ENCODE measurements at places on chromosomes 1 and 21.
A peak's percentile ranks its signal among the peaks of the same experiment; 100 is the strongest.

GRCh38 chr1:100353071-100353801 is 930 bp downstream of the CDC14A start:
- DNase-seq = peak; percentile 7

GRCh38 chr1:226690460-226690982 is 48.6 kb downstream of the ITPKB start:
- DNase-seq = no peak

DNA sequence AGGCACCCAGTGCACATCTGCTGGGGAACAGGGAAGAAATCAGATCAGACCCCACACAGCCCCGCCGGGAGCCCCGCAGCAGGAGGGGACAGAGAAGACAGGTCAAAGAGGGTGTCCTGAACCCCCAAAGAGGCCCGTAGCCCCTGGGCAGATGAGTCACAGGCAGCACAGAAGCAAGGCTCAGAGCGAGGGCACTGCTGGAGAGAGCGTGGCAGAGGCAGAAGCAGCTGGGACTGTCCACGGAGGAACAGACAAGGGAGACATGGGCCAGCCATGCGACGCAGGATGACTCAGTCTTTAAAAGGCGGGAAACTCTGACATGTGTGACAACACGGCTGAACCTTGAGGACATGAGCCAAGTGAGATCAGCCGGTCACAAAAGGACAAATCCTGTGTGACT is 14.5 kb upstream of the PRDM16 start:
- no peak for DNase-seq

DNA sequence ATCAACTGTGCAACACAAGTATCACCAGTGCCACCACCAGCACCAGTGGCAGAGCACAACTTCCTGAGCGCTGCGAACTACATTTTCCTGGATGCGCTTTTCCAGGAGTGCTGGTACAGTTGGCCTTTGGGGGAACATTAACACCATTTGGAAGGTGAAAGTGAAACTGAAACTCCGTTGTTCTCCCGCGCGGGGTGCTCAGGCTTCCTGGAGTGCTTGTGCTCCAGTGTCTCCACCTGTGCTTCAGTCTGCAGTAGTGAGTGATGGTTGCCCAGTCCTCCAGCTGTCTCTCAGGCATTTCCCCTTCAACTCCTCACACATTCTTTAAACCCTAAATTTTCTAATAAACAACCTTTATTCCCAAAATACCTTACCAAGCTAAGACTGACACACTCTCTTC is 187.8 kb downstream of the LRRIQ3 start:
- no peak for DNase-seq

GRCh38 chr1:203369666-203370065 is 18.7 kb upstream of the FMOD start:
- no peak for DNase-seq

- DNase-seq = no peak
These were observed at the start of gene FNDC7 for GRCh38 chr1:108712606-108713150. Gene FNDC7 (plus strand): TSS chr1:108712908. CDS start chr1:108712934, 26 bp downstream.

- DNase-seq = no peak
These were observed 5.4 kb upstream of the MYBPHL start for GRCh38 chr1:109312246-109312645.

DNA sequence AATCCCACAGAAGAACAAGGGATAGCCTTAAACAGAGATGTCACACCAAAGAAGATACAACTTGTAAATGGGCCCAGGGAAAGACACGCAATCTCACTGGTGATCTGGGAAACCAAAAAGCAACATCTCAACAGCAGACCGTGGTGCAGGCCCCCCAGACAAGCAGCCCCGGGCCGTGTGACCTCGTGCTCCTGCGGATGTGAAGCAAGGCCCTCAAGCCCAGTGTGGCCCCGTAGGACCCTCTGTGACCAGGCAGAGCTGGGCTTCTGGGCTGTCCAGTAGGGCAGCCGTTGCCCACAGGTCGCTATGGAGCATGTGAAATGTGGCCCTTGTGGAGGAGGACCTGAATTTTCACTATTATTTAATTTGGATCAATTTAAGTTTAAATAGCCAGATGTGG is 34.9 kb upstream of the TMEM52 start:
- DNase-seq = no peak

GRCh38 chr1:181391301-181391900 is 91.9 kb upstream of the CACNA1E start:
- no peak for DNase-seq

DNA sequence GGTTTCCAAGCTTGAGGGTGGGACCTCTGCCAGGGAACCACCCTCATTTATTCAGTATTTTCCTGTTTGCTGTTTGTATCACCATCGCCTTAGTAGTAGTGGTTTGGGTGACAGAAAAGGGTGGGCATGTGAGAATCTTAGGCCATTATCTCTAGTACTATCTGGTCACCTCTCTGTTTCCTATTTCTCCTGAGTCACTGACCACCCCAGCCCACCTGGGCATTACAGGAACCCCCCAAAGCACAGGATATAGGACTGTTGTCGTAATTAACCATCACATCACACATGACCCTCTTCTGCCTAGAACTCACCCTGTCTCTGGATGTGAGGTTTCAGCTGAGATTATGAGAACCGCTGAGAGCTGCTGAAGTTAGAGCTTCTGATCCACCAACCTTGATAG is 60.4 kb downstream of the IL23R start:
- no peak for DNase-seq

DNA sequence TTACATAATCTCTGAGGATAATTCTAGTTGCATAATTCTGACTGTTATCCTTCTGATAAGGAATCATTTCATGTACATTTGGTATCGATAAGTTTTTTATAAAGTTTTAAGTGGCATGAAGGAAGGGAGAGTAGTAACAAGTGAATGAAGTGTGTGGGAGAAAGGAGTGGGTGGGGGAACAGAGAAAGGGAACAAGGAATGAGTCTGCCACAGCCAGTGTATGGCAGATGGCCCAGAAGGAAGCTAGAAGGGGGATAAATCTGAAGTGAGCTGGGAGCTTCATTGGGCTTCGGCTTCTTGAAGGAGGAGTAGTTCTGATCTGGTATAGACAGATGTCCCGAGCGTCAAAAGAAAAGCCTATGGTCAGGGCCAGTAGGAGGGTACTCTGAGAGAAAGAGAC is 18.6 kb downstream of the ZBTB40 start:
- DNase-seq = no peak

- DNase-seq = no peak
These were observed 46.5 kb upstream of the PODN start for GRCh38 chr1:53015508-53015860.

GRCh38 chr21:46425041-46425440 is 33.6 kb upstream of the DIP2A start:
- DNase-seq = no peak

DNA sequence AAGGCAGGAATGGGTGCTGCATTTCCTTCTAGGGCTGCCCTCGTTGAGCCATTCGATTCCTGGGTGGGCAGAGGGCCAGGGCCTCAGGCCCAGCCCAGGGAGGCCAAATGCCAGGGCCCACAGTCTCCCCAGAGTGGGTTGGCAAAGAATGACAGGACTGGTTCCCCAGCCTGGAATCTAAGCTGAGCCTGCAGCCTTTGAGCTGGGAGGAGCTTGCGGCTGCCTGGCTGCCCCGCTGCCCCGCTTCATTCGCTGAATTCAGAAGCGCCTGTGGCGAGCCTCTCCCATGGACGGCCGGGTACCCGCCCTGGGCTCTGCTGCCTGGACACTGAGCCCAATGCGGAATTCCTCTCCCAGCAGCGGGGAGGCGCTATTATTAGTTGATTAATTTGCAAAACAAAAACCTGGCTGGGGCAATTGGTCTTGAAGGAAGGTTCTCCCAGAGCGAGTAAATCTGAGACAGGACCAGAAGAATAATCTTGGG is 32.3 kb upstream of the TARDBP start:
- no peak for DNase-seq

- DNase-seq = peak; percentile 26
These were observed 31.1 kb upstream of the ZBTB40 start for GRCh38 chr1:22420455-22421053.

- DNase-seq = no peak
These were observed 80.8 kb downstream of the MATN1 start for GRCh38 chr1:30642391-30643120.

- DNase-seq = no peak
These were observed 74.6 kb downstream of the MAN1C1 start for GRCh38 chr1:25691211-25691610.

DNA sequence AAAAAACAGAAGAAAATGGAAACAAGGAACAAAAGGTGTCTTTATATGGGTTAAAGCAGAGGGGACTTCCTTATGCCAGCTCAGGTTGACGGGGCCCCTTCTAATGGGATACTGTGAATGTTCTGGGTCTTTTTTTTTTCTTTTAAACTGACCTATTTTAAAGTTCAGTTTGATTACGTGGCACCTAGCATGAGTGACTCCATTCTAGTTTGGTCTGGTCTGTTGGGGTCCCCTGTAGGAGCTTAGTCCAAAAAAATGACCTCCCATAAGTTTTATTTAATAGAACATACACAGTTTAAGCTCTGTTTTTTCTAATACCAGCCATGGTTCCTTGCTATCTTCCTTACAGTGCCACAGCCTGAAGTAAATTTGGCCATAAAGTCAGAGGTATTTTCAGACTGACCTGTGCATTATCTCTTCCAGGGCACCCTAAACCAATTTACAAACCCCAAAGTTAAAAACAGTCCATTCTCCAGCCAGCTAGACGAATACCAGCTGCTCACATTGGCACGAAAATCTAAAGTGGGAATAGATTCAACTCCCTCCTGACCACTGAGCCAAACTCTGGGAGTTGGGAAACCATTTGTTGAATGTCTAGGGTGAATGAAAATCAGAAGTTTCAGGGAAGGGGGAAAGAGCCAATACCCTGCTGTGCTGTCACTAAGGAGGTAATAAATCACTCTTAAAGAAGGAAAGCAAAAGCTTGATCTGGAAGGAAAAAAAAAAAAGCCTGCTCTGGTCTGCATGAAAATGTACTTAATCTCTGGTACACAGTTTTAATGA is 42.4 kb downstream of the AKNAD1 start:
- DNase-seq = no peak

- DNase-seq = no peak
These were observed 166.8 kb upstream of the IVNS1ABP start for GRCh38 chr1:185483664-185484450.

DNA sequence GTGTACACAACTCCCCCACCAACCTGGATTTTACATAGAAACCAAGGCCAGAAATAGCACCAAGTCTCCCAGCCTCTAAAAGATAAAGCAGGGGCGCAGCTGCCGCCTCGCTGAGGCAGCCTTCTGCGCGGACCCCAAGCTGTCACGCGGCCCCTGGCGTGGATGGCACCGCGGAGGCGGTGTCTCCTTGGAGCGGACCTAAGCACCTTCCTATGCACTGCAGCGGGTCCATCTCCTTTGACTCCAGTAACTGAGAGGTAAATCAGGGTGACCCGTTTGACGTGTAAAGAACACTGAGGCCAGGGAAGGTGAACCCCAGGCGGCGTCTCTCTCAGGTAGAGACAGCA is 17.0 kb downstream of the ZNF697 start:
- DNase-seq = no peak

- no peak for DNase-seq
These were observed 1162.5 kb upstream of the PRMT6 start for GRCh38 chr1:105894006-105894405.

DNA sequence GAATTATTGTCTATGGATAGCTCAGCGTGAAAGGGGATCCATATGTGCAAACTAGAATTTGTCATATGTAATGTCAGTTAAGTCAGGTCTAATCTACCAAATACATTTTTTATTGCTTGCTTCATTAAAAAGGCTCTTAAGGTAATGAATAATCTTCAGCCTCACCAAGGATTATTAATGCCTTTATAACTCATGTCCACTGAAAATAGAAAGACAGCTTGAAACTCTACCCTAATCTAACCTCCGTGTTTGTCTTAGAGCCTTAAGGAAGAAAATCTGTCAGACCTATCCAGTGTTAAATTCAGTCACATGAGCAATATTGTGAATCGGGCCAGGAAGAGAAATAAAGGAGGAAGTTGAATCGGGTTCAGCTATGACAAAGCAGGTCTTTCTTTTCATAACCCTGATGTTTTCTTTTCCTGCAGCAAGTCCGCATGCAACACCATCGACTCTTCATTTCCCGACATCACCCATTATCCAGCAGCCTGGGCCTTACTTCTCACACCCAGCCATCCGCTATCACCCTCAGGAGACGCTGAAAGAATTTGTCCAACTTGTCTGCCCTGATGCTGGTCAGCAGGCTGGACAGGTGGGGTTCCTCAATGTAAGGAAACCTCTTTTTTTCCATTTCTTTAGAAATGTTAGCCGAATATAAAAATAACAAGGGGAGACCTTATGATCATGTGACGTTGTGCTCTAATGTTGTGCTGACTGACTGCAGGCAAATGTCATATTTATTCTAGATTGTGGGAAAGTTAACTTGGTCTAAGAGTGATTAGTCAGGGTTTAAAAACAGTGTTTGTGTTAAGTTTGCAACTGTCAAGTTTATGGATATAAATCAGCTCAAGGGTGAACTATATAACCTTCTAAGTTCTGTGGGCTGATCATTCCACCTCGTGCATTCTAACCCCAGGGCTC is 321.0 kb downstream of the TM2D1 start:
- no peak for DNase-seq

DNA sequence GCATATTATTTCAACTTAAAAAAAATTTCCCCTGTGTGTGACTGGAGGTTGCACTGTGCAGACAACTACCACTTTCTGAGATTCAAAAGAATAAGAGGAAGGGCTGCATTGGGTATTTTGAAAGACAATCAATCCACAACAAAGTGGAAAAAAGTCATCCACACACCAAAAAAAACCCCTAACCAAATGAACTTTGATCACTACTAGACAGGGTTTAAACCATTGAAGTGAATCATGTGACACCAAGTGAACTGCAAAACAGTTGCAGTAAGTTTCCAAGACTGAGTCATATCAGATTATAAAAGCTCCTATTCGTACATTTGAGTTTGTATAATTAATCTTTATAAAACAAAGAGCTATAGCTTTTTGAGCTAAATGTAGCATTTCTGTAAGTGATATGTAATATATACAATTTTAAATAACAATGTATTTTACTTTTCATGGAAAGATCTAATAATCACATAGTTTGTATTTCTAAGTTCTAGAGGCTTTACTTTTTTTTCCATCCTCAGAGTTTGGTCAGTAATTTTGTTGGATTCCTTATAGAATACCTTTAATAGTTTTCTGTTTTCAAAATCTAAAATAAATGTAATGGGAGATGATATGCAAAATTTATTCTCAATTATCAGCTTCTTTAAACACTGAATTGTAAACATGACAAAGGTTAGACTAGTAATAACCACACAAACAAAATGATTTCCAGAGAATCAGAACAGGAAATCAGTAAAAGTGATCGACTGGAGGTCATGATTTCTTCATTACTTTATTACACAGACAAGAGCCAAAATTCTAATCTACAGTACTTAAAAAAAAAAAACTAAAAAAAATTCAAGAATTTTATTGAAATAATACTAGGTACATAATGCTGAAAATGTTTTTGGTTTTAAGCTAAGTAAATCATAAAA is 50.5 kb upstream of the GFI1 start:
- DNase-seq = no peak

DNA sequence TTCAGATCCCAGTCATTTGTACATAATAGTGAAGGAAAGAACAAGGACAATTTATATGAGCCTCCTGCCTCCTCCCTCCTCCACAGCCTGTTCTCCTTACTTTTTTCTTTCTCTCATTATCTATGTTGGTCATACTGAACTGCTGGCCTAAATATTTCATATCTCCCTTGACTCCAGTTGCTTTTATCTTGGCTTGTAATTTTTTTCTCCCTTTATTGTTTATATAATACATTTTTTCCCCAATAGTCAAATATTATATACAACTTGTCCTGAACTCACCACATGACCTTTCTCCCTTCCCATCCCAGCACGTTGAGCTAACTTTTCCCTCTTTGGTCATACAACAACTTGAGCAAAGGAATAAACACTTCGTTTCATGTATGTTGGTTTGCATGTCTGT is 752.1 kb downstream of the LTN1 start:
- no peak for DNase-seq

GRCh38 chr1:232669981-232670747 is 40.2 kb upstream of the SIPA1L2 start:
- DNase-seq = no peak
